ENCODE measurements at places on chromosomes 6 and 20.

GRCh38 chr6:11143394-11144371 is 32.2 kb upstream of the ERVFRD-1 start:
- DNase-seq, result no peak

GRCh38 chr6:24987446-24988115 is 51.8 kb upstream of the RIPOR2 start:
- no peak for DNase-seq

DNA sequence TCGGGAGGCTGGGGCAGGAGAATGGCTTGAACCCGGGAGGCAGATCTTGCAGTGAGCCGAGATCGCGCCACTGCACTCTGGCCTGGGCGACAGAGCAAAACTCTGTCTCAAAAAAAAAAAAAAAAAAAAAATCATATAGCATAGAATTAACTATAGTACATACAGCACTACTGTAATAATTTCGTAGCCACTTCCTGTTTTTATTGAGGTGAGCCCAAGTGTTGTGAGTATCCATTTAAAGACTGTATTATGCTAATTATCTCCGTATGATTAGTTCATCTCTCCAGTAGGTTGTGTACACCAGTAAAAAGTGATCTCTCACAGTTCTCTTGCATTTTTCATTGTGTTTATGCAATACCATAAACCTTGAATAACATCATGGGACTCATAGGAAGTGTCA is 70.6 kb downstream of the IYD start:
- no peak for DNase-seq

DNA sequence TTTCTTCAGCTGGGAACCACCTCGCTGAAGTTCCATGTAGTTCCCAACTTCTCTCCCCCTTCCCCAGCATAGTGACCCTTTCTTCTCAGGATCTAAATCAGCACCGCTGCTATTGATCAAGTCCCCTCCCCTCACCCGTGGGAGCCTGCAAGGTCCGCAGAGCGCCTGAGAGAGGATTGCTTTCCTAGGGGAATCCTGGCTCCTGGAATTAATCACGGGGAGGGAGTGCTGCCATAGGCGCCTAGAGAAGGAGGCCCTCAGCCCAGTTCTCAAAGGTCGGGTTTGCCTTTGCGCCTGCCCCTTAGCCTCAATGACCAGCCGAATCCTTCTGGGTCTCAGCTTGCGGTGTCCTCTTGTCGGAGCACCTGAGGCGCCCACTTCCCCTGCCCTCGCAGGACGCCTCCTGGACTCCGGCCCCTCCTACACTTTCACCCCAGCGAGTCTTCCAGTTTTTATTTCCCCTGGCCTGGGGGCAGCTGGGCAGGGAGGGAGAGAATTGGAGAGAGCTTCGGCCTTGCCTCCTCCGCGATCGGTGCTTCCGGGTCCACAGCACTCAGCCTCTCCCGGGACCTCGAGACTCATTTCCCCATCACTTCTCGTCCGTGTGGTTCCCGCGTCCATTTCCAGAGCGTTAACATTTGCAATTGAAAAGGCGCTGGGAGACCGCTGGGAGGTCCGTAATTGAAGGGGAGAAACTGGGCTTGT is 3.1 kb upstream of the NKX2-2 start:
- DNase-seq, result no peak

DNA sequence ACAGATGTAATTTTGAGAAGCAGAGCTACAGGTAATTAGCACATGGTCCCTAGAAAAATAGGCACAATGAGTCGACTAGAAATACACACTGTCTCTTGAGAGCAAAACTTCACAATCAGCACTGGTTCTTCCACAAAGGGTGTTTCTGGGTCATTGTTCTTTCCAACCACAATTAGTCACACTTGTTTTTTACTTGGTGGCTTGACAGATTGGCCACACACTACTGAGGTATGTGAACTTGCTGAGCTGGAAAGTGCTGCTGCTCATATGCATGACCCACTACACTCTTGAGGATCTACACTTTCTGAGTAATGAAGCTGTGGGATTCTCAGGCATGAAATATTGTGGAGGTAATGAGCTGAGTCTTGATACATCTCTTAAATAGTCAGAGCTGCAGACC is 347.7 kb downstream of the BCKDHB start:
- no peak for DNase-seq

DNA sequence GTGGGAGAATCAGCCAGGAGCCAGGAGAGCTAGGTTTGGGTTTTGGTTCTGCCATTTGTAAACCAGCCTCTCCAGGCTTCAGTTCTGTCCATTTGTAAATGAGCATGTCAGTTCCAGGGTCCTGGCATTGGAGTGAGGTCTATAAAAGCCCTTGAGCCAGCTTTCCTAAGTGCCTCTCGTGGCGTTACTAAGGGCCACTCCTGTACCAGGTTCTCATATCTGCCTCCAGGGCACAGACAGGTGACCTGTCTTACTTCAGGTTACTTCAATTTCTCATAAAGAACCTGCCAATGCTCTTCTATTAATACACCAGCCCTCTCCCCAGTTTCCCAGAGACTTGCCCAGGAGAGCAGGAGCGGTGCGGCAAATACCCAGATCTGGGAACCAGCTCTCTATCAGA is 101.9 kb downstream of the VEGFA start:
- DNase-seq, result no peak

DNA sequence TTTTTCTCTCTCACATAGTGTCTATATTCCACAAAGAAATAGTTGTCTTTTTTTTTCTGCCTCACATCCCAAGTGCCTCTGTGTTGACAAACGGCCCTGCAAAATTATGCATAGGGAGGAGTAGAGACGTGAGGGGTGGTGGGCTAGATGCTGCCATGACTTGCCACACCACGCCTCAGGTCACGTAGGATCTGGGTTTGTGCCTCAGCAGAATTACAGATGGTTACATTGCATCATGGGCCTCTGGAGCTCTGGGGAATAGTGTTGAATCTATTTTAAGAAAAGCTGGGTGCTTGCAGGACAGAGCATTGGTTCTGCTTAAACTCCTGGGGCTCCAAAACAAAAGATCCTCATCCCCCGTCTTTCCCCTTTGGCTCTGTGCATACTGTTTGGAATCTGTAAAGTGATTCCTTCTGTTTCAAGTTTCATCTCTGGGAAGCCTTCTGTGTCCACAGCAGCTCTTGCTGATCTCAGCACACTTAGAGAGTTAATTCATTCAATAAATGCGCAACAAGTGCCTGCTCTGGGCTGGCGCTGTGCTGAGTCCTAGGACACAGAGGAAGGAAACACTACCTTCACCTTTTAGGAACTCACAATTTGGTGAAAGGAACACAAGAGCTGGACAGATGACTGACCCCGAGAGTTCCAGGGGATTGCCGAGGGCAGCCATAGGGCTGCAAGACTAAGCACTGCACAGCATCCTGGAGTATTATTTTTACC is 2.4 kb downstream of the FANCE start:
- DNase-seq, result no peak

All from nephron progenitor cell (in vitro differentiated cells).